ENCODE measurements at places on chromosomes 12 and 14.

DNA sequence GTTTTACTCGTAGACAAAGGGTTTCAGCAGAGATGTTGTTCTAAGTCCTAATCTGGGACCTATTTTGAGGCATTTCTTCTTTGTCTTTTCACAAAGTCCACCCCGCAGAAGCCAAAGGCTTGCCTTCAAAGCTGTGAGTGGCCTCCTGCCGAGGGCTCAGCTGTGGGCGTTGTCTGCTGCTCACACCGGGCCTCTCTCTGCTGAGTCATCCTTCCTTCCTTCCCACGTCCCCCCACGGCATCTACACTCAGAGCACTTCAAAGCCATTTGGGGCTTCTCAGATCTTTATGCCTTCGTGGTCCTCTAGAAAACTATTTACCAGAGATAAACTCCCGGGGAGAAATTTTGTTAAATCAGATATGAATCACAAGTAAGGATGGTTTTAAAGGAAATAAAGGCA, 115.9 kb upstream of the TMPO start:
- DNase-seq: peak; percentile 70

- no peak for DNase-seq
These were observed 165.4 kb downstream of the KICS2 start for GRCh38 chr12:64056741-64057140.

- no peak for DNase-seq
These were observed 59.0 kb upstream of the ATP2A2 start for GRCh38 chr12:110222027-110222426.

GRCh38 chr14:60566101-60566500, 57.2 kb downstream of the SIX6 start:
- peak; percentile 5 for DNase-seq

GRCh38 chr12:66003951-66004350, 126.6 kb downstream of the LLPH start:
- DNase-seq: no peak

- DNase-seq: peak; percentile 84
These were observed 59.0 kb upstream of the SCN8A start for GRCh38 chr12:51531978-51532497.

All from EL (cell line).